ENCODE measurements at places on chromosomes 2 and 18.
A peak's percentile ranks its signal among the peaks of the same experiment; 100 is the strongest.

GRCh38 chr2:222973237-222973636, 78.8 kb upstream of the KCNE4 start:
- no peak for DNase-seq

GRCh38 chr2:190791347-190791975, 89.2 kb upstream of the GLS start:
- DNase-seq, result peak; percentile 16

GRCh38 chr18:46772357-46772756, 15.5 kb upstream of the ST8SIA5 start:
- peak; percentile 50 for DNase-seq

DNA sequence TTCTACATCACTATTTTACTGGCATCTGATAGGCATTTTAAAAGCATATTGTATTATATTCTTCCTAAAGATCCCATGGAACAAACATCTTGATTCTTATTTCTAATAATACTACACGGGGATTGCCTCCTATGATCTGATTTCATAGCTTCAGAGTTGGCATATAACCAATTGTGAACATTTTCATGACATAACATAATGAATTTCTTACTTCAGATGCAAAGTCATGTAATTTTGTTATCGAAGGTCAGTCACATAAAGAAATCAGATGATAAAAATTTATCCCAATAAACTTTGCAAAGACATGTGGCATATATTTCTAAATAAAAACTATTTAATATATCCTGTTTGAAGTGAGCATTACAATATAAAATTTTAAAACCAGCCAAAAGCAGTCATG, 93.3 kb downstream of the COL5A2 start:
- DNase-seq, result no peak
